ENCODE measurements at places on chromosomes 5 and 9.

- no peak for DNase-seq
Observed at GRCh38 chr5:22787807-22788206, 65.3 kb downstream of the CDH12 start.

GRCh38 chr9:112784020-112784785, 33.6 kb downstream of the SNX30 start:
- DNase-seq: no peak

GRCh38 chr9:115360122-115360521, 242.2 kb upstream of the TNC start:
- no peak for DNase-seq

- no peak for DNase-seq
Observed at GRCh38 chr5:149237662-149238061, 34.0 kb upstream of the AFAP1L1 start.

DNA sequence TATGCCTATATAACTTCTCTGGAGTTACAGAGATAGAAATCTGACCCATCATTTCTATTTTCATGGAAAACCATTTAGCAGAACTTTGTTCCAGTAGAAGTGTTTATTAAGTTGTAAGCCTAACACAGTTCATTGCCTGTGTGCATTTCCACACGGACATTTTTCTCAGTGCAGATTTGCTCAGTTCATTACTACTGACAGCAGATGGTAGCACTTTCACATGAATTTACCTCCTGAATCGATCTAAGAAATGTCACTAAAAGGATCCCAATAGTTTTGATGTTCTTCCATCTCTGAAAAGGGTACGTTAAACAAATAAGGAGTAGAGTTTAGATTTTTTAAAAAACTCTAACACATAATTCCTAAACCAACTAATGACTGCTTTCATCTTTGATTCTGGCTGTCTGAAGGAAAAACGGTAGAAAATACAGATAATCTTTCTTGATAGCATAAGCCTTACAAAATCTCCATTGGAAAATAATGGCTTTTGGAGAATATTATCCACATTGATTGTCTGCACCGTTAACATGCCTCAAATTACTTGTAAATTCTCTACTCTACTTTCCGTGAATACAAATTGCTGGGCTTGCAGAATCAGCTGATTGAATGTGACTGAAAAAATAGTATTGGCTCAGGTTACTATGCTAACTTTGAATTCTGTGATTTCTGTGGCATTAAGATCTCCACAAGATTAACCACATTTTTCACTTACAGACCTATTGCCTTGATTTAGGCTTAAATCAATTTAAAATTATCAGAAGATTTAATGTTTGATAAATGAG, 33.1 kb downstream of the RPS23 start:
- DNase-seq: no peak

DNA sequence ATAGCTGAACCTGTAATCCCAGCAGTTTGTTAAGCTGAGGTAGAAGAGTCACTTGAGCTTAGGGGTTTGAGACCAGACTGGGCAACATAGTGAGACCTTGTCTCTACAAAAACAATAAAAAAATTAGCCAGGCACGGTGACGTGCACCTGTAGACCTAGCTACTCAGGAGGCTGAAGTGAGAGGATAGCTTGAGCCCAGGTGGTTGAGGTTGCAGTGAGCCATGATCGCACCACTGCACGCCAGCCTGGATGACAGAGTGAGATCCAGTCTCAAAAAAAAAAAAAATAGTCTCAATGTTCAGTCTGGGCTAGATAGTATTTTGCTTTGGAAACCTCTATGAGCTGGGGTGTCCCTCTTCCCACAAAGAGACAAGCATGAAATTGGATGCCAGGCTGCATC, 51.9 kb upstream of the IQGAP2 start:
- DNase-seq: no peak

- no peak for DNase-seq
Observed at GRCh38 chr5:159987031-159987674, 21.8 kb upstream of the TTC1 start.

DNA sequence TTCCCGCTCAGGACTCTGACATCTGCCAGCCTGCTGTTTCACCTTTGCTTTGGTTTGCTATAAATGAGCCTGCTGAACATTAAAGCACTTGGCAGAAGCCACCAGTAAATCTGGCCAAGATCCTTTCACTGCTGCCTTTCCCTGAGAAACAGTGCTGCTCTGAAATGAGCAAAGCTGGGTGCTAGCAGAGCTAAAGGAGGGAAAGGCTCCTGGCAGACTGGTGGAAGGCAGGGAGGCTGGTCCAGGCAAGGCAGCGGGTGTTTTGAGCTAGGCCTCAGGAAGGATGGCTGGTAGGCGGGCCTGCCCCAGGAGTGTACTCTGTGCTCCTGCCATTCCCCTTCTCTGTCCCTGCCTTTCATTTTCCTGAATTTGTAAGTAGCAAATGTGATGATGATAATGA, 52.5 kb upstream of the PTGS1 start:
- no peak for DNase-seq

DNA sequence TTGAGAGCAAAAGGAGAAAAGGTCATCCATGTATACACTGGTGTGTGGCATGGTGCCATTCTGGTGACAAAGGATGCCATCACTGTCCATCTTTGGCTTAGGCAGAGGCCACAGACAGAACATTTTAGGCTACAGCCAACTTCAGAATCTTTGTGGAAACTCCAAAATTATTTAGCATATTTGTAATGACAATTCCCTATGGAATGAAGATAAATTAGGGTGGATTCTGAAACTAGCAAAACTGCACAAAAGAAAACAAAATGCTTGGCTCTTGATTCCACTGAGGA, 92.5 kb downstream of the FBXW11 start:
- no peak for DNase-seq

DNA sequence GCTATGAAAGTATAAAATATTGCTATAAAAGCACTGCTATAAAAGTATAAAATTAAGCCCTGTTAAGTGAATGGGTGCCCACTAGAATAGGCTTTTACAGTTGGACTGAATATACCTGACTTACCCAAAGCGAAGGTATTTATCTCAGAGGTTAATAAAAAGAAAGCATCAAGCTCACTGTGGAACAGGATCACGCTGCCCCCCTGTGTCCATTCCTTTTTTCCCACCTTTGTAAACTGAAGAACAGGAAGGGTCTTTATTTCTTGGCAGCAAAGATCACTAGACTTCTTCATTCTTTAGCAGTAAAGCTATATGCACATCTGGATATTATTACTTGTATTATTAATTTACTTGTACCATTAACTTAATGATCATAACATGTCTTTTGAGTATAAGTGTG, 22.1 kb upstream of the PLPP6 start:
- DNase-seq: no peak

DNA sequence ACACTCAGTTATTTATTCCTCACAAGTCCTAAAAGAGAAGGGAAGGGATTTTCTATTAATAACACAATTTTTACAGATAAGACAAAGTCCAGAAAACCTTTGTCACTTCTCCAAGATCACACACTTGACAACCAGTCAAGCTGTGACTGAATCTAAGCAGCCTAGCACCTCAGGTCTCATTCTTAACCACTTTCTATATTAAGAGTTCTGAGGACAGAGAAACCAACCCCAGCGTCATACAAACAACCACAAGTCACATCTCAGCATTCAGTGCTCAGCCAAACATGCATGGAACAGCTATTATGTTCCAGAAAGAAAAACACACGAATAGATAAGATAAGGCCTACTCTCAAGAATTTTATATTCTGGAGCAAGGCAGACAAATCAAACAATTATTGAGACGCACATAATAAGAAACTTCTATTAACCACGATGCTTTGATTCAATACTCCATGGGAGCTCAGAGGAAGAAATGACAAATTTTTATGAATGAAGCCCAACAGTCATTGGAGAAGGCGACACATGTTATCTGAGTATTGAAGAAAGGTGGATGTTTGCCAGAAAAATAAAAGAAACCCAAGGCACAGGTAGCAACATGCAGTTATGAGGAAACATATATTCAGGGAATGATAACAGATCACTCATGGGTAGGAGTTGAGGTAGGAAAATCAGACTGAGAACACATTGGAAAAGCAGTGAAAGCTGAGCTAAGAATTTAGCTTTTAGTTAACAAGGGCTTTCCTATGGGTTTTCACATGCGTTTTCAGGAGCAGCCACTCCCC, 113.1 kb downstream of the HTR4 start:
- DNase-seq: no peak

- no peak for DNase-seq
Observed at GRCh38 chr5:168872246-168872645, 293.1 kb upstream of the PANK3 start.

DNA sequence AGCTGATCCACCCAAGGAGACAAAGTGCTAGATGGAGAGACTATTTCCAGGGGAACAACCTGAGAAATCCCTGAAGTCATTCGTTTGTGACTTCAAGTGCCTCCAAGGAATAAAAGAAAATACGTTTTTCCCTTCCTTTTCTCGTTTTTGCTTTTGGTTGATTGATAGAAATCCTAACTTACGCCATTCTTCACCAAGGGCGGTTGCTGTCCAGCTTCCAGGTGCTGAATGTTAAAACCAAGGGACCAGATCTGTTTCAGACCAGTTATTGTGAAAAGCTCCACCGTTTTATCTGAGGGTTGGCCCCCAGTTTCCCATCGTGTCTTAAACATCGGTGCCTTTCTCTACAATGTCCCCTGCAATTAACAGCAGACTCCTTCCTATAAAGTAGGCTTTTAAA, 600.7 kb upstream of the SGCD start:
- DNase-seq: no peak

DNA sequence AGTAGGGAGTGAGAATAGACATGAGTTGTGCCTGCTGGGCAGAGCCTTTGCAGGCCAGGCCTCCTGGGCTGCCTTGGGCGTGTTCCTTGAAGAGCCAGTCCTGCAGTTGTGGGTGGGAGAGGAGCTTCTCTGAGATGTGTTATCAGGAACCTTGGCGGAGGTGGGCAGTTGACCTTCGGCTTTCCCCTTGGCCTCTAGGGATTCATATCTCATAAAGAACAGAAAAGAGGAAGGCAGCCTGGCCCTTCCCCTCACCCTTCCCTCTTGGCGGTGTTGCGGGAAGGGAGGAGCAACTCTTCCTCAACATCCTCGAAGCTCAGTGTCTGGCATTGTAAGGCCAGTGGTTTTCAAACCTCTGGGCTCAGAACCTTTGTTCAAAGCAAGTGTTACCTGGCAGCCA, 59.2 kb downstream of the DAPK1 start:
- DNase-seq: no peak

DNA sequence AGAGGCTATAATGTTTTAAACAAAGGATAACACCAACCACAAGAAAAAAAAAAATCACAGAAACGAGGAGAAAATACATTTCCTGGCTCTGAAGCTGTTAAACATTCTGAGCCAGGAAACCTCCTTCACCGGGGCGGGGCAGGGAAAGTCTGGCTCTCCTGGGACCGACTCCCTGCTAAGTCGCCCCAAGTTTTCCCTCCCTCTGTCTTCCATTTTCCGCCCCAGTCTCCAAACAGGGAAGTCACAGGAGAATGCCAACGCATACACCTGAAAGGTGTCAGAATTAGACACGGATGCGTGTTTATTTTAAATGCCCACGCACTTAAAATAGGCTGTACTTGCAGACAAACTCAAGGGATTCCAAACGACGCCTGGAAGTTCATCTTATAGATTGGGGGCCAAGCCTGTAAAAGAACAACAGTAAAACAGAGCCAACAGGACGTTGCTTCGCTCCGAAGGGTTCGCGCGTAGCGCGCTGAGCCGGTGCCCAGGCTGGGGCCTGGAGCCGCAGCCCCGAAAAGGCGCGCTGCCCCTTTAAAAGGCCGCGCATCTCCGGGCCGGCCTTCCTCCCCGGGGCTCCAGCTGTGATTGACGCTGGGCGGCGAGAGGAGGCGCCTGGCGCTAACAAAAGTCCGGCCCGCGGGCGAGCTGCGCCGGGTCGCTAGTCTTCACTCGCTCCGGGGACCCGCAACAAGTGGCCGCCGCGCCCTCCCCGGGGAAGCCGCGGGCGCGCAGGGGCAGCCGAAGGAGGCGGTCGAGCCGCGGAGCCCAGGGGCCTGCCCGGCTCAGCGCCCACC, at the start of gene FBXL7:
TSS of gene FBXL7 (plus strand) at position 653 of the 797 bp plus-strand sequence.
- DNase-seq: no peak

GRCh38 chr5:18745042-18745987, 1111.1 kb downstream of the TAF11L14 start:
- no peak for DNase-seq

- DNase-seq: no peak
Observed at GRCh38 chr5:67855523-67855922, 360.0 kb upstream of the PIK3R1 start.

- DNase-seq: no peak
Observed at GRCh38 chr5:149410071-149410470, 31.0 kb upstream of the IL17B start.

GRCh38 chr5:132485641-132486317, 4.8 kb downstream of the IRF1 start:
- no peak for DNase-seq

GRCh38 chr9:106723926-106724325, 139.0 kb upstream of the ZNF462 start:
- no peak for DNase-seq

DNA sequence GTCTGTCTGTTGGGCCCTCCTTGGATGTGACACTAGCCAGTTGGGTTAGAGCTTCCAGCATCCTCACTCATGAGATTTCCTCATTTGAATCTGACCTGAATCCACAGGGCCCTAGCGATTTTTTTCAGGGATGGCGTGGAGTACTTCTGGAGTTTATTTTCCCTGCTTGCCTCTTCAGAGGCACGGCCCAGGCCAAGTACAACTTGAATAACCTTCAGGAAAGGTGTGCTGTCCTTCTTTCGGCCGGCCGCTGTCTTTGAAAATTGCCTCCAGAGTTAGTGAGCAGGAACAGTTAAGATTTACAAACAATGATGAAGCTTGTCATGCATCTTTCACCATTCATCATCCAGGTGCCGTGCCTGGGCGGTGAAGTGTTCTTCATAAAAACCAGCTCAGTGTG, 49.5 kb upstream of the DMRT3 start:
- no peak for DNase-seq

- no peak for DNase-seq
Observed at GRCh38 chr5:133698646-133699526, 86.5 kb upstream of the FSTL4 start.

GRCh38 chr5:173750538-173751265, 134.3 kb upstream of the BOD1 start:
- DNase-seq: no peak

- DNase-seq: peak; percentile 86
Observed at GRCh38 chr9:21681641-21682040, 120.8 kb upstream of the MTAP start.

GRCh38 chr9:81472701-81473100, 216.6 kb downstream of the TLE1 start:
- no peak for DNase-seq

GRCh38 chr5:135032999-135033861, 798 bp downstream of the PITX1 start:
- DNase-seq: no peak

GRCh38 chr9:95947118-95947517, 71.6 kb downstream of the ERCC6L2 start:
- DNase-seq: no peak

- DNase-seq: no peak
Observed at GRCh38 chr9:129887334-129888292, 52.4 kb downstream of the USP20 start.

- DNase-seq: peak; percentile 4
Observed at GRCh38 chr5:27020973-27021372, 17.4 kb downstream of the CDH9 start.

GRCh38 chr9:79555474-79556089, 16.2 kb upstream of the TLE4 start:
- DNase-seq: no peak

- DNase-seq: no peak
Observed at GRCh38 chr9:79481846-79482477, 89.8 kb upstream of the TLE4 start.
